Left lung (tissue), 14 donors: ENCODE measurements at places on chromosomes 2 and 18. TPM values are rescaled to one million over a fixed set of nuclear protein-coding genes. Genes with fewer than 3 reads are reported as not detected.

LTBP1 gene
- 52.1 TPM for polyA plus RNA-seq

GRCh38 chr18:28789502-28789901, 612.6 kb upstream of the CDH2 start:
- DNase-seq = no peak
- no peaks in the 10 kb centered on the region for H3K4me1 ChIP-seq
- H3K27ac ChIP-seq = no peak overlapping the region
- H3K36me3 ChIP-seq = no peaks in the 10 kb centered on the region
- no peak overlapping the region for H3K4me3 ChIP-seq

- H3K27me3 ChIP-seq = no peaks in the 10 kb centered on the region
- H3K27ac ChIP-seq = no peak overlapping the region
- no peak for DNase-seq
- no peaks in the 10 kb centered on the region for H3K4me1 ChIP-seq
Measured at GRCh38 chr18:47701134-47701533, 229.3 kb downstream of the SMAD2 start.

- no peak for DNase-seq
- no peaks in the 10 kb centered on the region for H3K27me3 ChIP-seq
- no peaks in the 10 kb centered on the region for H3K36me3 ChIP-seq
- H3K27ac ChIP-seq = no peak overlapping the region
- H3K4me1 ChIP-seq = no peaks in the 10 kb centered on the region
Measured at GRCh38 chr18:62881509-62882016, 166.2 kb downstream of the PHLPP1 start.

- no peak overlapping the region for H3K4me3 ChIP-seq
- H3K27ac ChIP-seq = peak overlapping the region; percentile 97
- H3K4me1 ChIP-seq = peaks cover 95% of the 10 kb centered on the region
- no peak for DNase-seq
Measured at GRCh38 chr2:16626497-16626896, 39.1 kb downstream of the CYRIA start.

DUSP19 gene
- polyA plus RNA-seq = 6.7 TPM

- DNase-seq = no peak
- no peak overlapping the region for H3K4me3 ChIP-seq
- no peaks in the 10 kb centered on the region for H3K27me3 ChIP-seq
- H3K27ac ChIP-seq = no peak overlapping the region
Measured at GRCh38 chr18:54147439-54147838, 77.0 kb downstream of the MBD2 start.

DNA sequence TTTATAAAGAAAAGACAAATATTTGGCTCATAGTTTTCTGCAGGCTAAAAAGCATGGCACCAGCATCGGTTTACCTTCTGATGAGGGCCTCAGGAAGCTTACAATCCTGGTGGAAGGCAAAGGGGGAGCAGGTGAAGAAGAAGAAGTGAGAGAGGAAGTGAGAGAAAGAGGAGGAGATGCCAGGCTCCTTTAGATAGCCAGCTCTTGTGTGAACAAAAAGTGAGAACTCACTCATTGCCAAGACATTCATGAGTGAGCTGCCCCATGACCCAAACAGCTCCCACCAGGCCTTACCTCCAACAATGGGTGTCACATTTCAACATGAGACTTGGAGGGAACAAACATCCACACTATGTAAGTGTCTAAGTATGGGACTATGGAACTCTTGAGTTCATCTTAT, 14.3 kb downstream of the CCDC150 start:
- H3K4me3 ChIP-seq = no peak overlapping the region
- H3K36me3 ChIP-seq = peaks cover 3% of the 10 kb centered on the region
- no peak for DNase-seq
- H3K4me1 ChIP-seq = no peaks in the 10 kb centered on the region

DNA sequence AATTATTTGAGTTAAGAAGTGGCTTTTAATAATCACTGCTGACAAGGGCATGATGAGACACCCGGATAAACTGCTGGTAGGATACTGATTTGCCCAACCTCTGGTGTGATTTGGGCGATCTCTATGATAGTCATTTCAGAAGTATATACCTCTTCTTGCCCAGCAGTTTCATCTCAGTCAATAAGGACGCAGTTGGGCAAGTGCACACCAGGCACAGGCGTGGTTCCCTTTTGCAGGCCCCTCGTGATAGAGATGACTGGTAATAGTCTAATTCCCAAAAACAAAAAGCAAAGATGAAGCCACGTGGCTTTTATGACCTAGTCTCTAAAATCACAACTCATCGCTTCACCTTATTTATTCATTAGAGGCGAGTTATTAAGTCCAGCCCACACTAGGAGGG, 246.4 kb downstream of the PRKCE start:
- H3K36me3 ChIP-seq = no peaks in the 10 kb centered on the region
- no peak for DNase-seq
- H3K4me3 ChIP-seq = no peak overlapping the region
- H3K27me3 ChIP-seq = no peaks in the 10 kb centered on the region
- H3K27ac ChIP-seq = peak overlapping the region; percentile 42

FZD7 gene
- 39.0 TPM for polyA plus RNA-seq
